ENCODE measurements at places on chromosomes 7 and 10.

GRCh38 chr7:73871163-73872011, 10.4 kb downstream of the TMEM270 start:
- DNase-seq = no peak

GRCh38 chr7:28479507-28479947, 67.2 kb downstream of the CREB5 start:
- DNase-seq = no peak

DNA sequence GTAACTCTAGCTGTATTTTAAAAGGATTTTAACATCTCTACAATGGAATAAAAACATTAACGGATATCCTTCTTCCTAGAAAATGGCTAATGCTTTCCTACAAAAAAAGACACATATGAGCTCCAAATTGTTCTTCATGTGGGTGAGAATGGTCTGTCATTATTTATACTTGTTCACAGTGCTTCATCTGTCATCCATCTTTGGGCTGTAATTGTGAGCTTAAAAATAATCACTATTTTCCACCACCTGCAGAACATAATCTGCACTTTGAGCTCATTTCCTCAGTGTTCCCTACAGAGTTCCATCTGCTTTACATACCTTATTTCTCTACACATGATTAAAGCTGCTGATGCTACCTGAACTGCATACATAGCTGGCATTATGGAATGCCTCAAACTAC, 979.1 kb upstream of the C7orf33 start:
- DNase-seq = no peak

- no peak for DNase-seq
These were observed 30.2 kb upstream of the EZH2 start for GRCh38 chr7:148914208-148914777.

DNA sequence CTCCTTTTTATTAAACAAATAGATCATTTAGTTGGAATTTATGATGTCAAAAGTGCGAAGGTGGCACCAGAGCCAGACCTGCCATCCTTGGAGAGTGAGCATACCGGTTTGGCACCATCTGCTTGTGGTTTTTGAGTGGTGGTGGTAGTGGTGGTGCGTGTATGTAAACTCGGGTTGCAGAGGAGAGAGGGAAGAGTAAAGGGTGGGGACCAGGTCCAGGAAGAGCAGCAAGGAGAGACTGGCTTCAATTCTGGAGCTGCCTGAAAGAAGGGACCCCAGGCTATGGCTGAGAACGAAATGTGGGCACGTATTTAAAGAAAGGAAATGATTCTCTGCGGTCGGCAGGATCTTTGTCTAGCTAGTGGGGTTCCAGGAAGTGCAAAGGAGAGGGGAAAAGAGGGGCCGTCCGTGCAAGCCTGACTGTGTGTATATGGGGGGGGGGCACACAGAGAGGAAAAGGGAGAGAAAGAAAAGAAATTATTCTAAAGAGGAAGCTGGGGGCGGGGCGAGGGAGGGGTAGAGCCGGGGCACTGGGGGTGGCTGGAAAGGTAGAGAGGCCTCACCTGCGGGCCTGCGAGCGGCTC, 448 bp upstream of the GOLGA7B start:
- DNase-seq = no peak

DNA sequence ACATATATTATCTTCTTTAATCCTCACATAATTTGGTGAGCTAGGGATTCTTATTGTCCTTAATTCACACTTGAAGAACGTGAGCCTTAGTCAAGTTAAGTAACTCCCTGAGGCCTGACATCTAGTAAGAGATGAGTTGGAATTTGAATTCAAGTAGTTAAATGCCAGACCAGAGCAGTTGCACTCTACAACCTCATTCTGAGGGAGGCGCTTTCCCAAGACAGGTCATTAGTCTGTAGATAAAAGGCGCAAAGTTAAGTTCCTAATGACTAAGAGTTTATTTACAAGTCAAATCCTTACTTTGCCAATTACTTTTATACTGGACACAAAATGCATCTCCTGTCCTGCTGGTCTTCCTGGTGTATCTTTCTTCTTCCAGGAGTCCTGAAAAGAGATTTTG, 3.6 kb upstream of the EXOC6 start:
- DNase-seq = no peak

DNA sequence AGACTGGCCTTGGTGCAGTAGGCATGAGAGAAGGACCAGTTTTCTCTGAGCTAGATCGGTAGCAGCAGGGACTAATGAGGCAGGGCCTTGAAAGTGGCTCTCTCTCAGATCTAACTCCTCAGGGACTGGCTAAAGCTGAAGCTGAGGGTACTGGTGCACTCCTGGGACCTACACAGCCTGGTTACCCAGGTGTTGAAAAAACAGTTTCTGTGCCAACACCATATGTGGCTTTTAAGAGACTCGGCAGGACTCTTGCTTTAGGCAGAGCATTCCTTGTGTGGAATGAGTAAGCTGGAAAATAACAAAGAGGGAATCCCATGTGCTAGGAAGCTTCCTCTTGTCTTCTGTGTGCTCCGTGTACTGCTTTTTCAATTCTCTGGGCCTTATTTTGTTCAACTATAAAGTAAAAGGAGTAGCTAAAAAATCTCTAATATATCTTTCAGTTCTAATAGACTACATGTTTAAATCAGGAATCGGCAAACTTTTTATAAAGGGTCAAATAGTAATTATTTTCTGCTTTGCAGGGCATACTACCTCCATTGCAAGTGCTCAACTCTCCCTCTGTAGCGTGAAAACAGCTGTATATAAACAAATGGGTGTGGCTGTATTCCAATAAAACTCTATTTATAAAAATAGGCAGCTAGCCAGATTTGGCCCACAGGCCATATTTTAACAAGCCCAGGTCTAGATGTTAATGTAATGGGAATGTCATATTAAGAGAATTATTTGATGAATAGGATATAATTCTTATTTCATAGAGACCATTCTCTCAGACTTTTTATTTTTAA, 186.1 kb upstream of the KAT6B start:
- no peak for DNase-seq

DNA sequence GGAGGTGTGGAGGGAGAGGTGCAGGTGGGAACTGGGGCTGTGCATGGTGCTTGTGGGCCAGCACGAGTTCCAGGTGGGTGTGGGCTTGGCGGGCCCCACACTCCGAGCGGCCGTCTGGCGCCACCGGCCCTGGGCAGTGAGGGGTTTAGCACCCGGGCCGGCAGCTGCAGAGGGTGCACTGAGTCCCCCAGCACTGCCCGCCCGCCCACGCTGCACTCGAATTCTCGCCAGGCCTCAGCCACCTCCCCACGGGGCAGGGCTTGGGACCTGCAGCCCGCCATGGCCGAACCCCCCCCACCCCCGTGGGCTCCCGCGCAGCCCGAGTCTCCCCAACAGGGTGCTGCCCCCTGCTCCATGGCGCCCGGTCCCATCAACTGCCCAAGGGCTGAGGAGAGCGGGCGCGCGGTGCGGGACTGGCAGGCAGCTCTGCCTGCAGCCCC, 810.2 kb downstream of the PCDH15 start:
- DNase-seq = peak; percentile 8

GRCh38 chr10:127953876-127954275, 47.0 kb downstream of the PTPRE start:
- DNase-seq = no peak

DNA sequence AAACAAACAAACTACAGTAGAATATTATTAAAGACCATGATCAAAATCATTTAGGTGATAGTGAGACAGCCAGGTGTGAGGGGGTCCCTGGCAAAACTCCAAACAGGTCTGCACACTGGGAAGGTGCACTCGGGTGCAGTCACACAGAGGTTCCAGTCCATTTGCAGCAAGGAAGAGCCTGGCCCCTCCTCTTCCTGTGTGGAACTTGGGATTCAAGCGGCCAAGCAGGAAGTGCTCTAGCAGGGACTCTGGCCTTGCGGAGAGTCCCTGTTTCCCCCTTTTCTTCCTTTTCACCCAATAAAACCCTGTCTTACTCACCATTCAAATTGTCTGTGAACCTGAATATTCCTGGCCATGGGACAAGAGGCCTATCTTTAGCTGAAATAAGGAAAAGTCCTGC, 181.8 kb downstream of the LRRTM3 start:
- DNase-seq = no peak

GRCh38 chr10:24777196-24777595, 53.5 kb upstream of the ARHGAP21 start:
- DNase-seq = no peak

DNA sequence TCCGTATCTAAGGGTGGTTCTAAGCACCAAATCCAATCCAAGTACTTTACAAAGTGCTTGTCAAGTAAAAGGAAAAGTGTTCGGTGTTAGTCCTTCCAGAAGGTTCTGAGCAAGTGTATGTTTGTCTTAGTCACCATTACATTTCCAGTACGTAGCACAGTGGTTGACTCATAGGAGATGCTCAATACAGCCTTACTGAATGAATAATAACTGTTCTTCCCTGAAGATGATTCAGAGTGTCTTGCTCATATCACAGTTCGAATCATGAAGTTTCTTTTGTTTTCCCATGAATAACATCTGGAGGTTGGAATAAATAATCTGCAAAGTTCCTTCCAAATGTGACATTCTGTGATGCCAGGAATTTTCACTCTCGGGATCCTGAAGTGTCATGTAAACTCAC, 53.4 kb downstream of the WNT2 start:
- no peak for DNase-seq
